ENCODE measurements at places on chromosomes 11 and 22.

- DNase-seq: no peak
Observed at GRCh38 chr11:29780756-29781155, 236.1 kb downstream of the KCNA4 start.

GRCh38 chr11:119065369-119065768, 2.2 kb upstream of the VPS11 start:
- no peak for DNase-seq

DNA sequence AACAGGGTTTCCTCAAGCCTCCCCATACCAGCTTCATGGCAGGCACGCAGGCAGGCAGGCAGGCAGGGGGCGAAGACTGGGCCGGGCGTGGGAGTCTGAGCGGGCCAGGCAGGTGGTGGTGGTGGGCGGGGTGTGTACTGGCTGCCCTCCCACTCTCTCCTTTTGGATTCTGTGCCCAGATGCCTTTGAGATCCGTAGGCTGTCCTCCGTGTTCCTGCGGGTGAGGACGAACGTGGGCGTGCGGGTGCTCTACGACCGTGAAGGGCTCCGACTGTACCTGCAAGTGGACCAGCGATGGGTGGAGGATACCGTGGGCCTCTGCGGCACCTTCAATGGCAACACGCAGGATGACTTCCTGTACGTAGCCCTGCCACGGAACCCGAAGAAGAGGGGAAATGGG, 23.0 kb downstream of the OTOG start:
- no peak for DNase-seq

GRCh38 chr11:8293171-8293570, 29.5 kb upstream of the LMO1 start:
- DNase-seq: no peak

GRCh38 chr22:39282645-39283321, 36.6 kb downstream of the RPL3 start:
- DNase-seq: no peak

- DNase-seq: no peak
Observed at GRCh38 chr22:40265783-40266182, 80.5 kb upstream of the ADSL start.

- DNase-seq: peak; percentile 28
Observed at GRCh38 chr11:109785714-109786113, 307.5 kb upstream of the ZC3H12C start.

- no peak for DNase-seq
Observed at GRCh38 chr11:103418014-103418413, 308.8 kb downstream of the DYNC2H1 start.

GRCh38 chr11:13183094-13183825, 94.3 kb upstream of the BMAL1 start:
- DNase-seq: peak; percentile 18

GRCh38 chr11:121534131-121535093, 81.6 kb upstream of the SORL1-AS1 start:
- peak; percentile 80 for DNase-seq

DNA sequence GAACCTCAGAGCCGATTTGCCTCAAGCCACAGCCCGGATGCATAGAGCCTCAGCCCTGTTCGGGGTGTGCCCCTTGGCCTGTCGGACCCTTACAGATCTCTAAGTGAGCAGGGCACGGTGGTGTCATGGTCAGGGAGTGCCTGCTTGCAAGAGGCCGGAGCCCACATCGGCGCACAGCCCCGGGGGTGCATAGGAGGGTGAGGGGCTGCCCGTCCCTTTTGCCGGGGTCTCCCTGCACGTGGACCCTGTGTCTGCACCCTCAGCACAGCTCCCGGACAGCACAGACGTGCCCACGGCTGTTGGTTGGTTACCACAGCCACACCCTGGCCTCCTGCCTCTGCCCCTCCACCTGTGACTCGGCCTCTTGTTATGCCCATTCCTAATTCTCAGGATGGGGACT, 6.5 kb downstream of the RAB36 start:
- DNase-seq: no peak

DNA sequence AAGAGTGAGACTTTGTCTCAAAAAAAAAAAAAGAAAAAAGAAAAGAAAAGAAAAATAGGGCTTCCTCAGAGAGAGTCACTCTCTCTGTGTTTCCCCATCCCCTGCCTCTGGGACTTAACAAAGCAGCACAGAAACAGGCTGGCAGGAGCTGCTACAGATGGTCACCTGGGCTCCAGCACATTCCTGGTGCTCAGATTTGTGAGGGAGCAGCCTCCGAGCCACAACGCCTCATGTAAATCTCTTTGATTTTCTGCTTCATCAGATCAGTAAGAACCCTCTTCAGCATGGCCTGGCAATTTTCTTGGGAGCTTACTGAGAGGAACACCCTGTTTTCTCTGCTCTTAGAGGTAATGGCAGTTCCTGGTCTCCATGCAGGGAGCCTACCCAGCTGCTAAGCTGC, 15.2 kb upstream of the LDHA start:
- DNase-seq: no peak

GRCh38 chr11:439315-440064, 2.3 kb downstream of the ANO9 start:
- DNase-seq: no peak

GRCh38 chr11:101583251-101584128, at the start of gene TRPC6:
Gene TRPC6 (minus strand): TSS chr11:101584007. CDS start chr11:101583503, 504 bp downstream.
- DNase-seq: peak; percentile 28

DNA sequence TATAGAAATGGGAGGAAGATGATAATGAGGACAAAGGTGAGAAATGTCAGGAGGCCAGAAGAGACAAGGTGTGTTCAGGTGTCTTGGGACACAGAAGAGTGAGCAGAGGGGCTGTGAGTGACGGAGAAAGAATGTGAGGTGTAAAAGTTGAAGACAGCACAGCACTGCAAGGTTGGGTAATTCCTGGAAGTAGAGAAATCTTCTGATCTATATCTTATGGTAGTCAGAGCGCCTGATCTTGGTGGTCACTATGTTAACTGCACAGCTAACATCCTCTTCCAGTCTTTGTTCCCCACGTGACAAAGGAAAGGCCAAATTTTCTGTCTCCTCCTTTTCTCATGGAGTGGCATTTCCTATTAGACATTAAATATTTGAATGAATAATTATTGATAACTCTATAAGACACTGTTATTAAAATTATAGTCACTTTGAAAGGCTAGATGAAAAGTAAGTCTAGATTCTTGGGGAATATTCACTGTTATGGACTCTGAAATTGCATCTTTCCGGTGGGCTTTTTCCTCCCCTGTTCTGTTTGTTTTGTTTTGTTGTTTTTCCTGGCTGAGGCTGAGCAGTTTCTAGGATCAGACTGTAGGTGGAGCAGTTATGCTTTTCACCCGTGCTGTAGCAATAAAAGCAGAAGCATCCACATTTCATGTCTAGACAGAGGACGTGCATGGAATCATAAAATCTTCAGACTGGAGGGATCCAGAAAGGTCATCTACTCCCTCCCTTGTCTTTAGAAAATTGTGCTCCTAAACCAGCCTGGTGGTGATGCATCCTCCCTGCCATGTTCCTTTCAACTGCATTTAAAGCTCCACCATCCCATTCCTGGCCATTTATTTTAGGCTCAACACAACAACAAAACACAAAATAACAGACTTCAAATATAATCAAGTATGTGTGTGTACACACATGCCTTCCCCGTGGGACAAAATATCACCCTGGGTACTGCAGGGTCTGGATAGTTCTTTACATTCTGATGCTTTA, 26.6 kb downstream of the SC5D start:
- peak; percentile 74 for DNase-seq

Measured in foreskin fibroblast (primary cell).